Liver (tissue), 10 donors: ENCODE measurements at places on chromosomes 3 and 15.

DNA sequence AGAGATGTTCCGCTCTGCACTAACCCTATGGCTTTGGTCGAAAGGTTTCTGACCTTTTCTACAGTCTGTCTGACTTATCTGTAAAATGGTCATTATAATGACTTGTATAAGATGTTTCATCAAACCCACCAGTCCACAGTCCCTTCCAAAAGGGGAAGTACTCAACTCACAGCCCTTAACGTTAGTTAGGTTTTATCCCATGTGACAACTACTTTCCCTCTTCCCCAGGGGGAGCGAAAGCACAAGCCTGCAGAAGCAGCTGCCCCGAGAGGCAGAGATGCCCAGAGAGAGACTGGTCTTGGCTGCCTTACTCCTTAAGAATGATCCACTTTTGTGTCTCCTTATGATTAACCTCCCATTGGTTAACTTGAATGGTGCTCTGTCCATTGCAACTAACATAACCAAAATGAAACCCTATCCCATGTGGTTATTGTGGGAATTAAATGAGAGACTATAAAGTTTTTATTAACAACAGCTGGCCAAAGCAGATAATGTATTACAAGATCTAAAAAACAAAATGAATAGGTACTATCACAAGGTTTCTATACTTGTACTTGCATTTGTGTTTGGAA, 6.4 kb downstream of the ASTE1 start:
- no peak for DNase-seq

DNA sequence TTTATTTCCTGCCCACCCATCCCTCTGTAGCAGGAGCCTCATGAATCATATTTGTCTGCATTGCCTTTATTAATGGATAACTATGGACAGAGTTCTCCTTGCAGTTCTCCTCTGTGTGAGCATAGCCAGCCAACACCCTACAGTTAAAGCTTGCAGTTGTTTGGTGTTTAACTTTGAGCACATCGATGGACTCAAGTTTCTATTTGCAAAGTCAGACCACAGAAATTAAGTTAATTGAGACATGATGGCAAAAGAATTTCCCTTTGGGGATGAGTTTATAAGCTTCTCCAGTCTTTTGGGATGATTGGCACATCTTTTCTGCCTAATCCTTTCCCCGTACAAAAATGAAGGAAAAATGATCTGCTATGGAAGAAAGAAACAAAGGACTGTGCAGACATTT, 398.9 kb upstream of the THBS1 start:
- DNase-seq, result no peak

DNA sequence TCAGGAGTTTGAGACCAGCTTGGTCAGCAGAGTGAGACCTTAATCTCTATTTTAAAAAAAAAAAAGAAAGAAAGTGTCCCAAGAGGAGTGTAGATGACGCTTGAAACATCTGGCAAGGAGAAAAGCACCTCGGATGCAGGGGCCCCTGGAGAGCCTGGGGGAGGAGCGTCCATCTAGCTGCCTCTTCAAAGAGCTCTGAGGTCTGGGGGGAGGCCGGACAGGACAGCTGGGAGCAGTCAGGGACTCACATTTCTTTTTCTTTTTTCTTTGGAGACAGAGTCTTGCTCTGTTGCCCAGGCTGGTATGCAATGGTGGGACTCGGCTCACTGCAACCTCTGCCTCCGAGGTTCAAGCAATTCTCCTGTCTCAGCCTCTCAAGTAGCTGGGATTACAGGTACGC, 3.3 kb upstream of the IDH2 start:
- DNase-seq, result no peak

GRCh38 chr3:48594417-48595049, 596 bp downstream of the COL7A1 start:
- no peak for DNase-seq

DNA sequence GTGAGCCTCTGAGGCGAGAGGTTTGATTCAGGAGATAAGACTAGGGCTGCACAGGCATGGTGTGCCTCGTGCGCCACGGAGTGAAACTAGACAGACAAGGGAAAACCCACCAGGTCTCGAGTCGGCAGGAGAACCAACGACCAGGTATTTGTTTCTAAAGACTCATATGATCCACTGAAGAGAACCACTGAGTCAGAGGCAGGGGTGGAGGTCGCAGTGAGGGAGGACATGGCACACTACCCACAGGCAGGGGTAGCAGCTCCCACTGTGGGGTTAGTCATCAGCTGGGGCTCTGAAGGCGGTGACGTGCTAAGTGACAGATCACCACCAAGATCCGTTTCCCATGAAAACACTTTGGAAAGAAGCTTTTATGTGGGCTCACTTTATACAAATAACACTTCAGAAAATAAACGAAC, 45.7 kb downstream of the CHSY1 start:
- DNase-seq, result no peak

- DNase-seq, result no peak
Measured at GRCh38 chr3:180911876-180912303, 580 bp upstream of the FXR1 start.

DNA sequence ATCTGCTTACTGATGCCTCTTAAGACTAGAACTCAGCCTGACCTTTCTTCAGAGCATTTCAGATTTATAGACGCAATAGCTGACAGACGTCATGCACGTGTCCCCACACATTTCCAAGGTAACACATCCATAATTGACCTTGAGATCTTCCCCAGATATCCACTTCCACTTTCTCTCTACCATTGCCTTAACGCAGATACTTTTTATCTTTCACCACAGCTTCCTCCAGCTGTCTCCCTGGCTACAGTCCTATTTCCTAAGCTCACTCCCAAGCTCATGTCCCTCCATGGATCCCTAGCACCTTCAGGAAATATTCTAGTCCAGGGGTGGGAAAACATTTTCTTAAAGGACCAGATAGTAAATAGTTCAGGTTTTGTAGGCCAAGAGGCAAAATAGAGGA, 173.0 kb upstream of the MITF start:
- no peak for DNase-seq

DNA sequence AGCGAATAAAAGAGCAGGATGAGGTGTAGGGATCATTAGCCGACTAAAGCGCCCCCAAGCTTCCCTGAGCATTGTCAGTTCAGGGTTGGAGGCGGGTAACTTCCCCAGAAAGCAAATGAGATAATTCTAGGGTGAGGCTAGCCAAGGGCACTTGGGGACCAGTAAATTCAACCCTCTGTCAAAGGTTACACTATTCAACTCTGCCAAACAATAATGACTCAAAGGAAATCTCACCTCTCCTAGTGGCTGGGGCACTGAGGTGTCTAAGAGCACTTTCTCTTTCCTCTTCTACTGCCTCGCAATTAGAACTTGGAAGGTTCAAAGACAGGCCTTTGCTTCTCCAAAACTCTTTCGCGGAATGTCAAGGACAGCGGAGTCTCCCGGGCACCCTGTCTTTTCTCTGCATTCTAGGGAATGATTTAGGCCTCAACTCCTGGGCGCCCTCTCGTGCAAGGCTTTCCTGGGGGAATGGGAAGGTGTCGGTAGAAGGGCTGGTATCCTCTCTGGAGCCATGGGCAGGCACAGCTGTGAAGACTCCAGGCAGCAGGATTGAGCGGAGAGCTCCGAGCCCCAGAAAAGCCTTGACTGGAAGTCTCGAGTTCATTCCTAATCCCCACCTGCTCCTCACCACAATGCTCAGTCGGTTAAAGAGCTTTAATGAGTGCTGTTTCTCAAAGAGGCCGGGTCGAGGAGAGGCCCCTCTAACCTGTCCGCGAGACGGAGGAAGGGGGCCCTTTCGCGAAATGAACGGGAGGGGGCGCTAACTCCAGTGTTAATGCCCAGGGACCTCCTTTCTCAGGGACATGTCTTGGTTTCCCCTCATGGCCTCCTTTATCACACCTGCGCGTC, 21.9 kb downstream of the ZIC4 start:
- DNase-seq, result no peak

- no peak for DNase-seq
Measured at GRCh38 chr3:105233010-105233409, 133.7 kb upstream of the ALCAM start.

DNA sequence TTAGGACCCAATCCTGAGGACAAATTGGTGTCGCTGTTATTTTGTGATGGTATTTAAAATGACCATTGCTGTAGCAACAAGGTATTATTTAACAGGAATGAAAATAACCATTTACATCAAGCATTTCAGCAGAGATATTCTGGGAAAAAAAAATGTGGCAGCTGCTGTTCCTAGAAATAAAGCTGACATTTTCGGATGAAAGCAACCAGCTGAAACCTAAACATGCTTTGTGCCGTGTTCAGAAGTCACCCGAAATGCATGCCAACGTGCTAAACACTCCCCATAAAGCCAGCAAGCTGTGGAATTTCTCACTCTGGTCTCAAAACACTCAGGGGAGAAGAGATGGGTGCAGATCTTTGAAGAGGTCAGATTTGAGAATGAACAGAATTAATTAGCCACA, 31.5 kb upstream of the TAFA4 start:
- no peak for DNase-seq

- no peak for DNase-seq
Measured at GRCh38 chr3:60703008-60703407, 548.2 kb downstream of the FHIT start.

GRCh38 chr3:43180694-43181093, 74.8 kb upstream of the POMGNT2 start:
- no peak for DNase-seq

- peak; percentile 14 for DNase-seq
Measured at GRCh38 chr15:88448991-88449461, 18.2 kb downstream of the MRPL46 start.

GRCh38 chr15:89450076-89451006, 46.0 kb downstream of the RHCG start:
- DNase-seq, result no peak

DNA sequence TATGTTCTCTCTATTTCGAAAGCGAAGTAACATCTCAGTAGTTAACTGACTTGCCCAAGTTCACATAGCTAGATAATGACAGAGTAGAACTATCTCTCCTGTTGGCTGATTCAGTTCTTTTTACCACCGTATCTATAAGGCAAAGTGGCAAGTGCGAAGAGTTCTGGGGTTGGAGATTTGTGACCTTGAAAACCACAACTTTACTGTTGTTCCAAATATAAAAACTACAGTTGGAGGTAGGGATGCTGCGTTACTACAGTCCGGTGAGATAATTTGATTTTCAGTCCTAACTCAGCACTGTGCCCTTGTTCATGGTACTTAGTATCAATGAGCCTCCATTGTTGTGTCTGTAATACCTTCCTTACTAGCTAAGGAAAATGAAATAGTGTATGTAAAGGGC, 71.2 kb upstream of the GOLGA8B start:
- no peak for DNase-seq

DNA sequence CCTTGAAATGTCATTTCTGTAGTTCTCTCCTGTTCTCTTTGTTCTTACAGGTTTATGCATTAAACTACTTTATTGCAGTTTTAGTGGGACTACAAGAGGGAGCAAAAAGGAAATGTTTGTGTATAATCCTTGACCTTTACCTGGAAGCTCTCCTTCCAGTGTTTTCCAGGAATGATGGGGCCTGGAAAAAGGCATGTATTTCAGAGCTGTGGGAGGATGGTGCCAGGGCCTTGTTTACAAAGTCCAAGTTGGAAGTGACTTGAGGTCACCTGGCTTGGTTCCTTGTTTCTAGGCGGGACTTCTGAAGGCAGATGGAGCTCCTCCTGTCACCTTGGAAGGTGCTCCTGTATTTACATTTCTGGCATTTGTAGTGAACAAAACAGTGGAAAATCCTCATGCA, 15.1 kb downstream of the ACVR2B start:
- DNase-seq, result no peak

DNA sequence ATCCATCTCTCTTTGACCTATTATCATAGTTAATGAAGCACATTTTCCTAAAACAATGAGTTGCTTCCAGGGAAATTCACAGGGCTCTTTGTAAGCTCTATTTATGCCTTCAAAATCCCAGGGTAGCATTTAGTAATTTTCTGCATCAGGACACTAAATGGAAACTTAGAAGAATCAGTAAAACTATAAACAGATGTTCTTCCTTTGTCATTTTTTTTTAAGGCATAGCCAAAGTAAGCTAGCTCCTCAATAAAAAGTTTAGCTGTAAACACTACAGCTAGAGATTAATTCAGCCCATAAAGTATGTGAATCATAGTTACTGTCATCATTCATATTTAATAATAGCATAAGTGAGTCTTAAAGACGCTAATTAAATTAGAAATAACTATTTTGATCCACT, 79.3 kb downstream of the RPL22L1 start:
- no peak for DNase-seq

DNA sequence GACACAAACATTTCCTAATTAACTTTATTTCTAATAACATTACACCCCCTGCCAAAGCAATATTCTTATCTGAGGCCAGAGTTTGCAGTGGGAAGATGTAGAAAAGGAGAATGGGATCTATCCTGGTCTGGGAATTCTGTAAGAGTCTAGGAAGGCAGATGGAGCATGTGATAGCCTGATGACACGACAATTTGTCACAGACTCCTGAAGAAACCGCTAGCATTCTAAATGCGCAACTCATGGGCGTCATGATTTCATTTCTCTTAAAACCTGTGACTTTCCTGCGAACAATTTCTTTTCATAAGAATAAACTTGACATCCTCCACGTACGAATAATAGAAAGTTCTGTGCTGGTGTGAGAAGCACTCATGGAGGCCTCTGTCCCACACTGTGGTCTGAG, 72.9 kb upstream of the ATP10A start:
- DNase-seq, result no peak

DNA sequence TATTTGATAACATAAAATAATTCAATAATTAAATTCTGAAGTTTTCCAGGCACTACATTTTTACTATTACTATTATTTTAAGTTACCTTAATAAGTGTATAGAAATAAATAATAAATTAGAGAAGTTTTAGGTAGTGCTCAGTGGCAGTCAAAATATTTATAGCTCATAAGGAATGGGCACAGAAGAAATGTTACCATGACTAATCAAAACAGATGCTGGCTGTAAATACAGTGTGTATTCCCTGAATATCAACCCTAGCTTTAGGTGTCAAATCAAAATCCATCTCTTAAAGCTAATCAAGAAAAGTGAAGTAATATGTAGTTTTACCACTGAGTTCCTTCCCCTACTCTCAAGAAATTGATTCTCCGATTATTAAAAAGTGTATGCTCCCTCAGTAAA, 35.5 kb downstream of the ZBTB20 start:
- no peak for DNase-seq

DNA sequence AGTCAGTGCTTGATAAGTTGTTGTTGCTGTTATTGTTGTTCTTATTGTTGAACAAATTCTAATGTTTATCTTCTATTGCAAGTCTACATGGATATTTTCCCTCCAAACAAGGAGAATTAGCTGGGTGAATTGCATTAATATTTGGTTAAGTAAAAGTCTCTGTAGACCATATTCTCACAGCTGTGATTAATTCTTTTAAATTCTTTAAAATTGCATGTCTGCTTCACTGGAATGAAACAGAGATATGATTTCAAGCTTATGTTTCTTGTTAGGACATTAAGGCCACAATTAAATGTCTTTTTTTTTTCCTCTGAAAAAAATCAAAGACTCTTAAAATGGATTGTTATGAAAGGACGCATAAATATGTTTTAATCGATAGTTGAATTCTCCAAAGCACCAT, 153.4 kb downstream of the EBLN2 start:
- no peak for DNase-seq

DNA sequence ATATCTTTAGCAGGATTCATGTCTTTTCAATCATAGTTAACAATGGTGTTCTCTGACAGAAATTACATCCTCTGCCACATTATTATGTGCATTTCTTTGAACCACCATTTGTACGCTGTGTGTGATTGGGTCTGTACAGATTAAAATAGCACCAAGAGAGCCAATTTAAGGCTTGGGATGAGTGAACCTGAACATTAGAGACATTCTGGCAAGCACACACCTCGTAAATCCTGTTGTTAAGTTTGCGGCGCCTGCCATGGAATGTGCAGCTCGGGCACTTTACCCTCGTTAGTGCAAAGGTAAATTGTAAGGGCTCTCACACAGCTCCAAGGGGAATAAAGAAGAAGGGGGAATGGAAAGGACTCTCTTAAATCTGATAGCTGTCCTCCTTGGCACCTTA, 482.4 kb upstream of the DPPA4 start:
- no peak for DNase-seq

- DNase-seq, result no peak
Measured at GRCh38 chr15:25790000-25790660, 73.0 kb downstream of the ATP10A start.
